ENCODE measurements at places on chromosomes 3 and 15. TPM values are rescaled to one million over a fixed set of nuclear protein-coding genes. Genes with fewer than 3 reads are reported as not detected.

DNA sequence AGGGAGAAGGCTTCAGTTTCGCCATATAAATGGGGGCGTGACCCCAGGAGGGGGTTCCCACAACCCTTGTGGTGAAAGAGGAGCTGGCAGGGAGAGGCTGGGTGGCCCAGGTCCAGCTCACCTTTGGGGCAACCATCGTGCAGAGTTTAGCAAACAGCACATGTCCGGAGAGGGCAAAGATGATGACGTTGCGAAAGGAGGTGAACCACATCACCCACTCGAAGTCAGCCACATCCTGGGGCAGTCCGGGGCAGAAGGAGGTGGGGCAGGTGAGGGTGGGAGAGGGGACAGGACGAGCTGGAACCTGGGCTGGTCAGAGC, 3.7 kb downstream of the HHATL start:
- H3K4me3 ChIP-seq = no peak overlapping the region
- DNase-seq = no peak
- no peaks in the 10 kb centered on the region for H3K36me3 ChIP-seq
- no peak overlapping the region for H3K27ac ChIP-seq
- no peaks in the 10 kb centered on the region for H3K4me1 ChIP-seq
- H3K27me3 ChIP-seq = no peaks in the 10 kb centered on the region

DNA sequence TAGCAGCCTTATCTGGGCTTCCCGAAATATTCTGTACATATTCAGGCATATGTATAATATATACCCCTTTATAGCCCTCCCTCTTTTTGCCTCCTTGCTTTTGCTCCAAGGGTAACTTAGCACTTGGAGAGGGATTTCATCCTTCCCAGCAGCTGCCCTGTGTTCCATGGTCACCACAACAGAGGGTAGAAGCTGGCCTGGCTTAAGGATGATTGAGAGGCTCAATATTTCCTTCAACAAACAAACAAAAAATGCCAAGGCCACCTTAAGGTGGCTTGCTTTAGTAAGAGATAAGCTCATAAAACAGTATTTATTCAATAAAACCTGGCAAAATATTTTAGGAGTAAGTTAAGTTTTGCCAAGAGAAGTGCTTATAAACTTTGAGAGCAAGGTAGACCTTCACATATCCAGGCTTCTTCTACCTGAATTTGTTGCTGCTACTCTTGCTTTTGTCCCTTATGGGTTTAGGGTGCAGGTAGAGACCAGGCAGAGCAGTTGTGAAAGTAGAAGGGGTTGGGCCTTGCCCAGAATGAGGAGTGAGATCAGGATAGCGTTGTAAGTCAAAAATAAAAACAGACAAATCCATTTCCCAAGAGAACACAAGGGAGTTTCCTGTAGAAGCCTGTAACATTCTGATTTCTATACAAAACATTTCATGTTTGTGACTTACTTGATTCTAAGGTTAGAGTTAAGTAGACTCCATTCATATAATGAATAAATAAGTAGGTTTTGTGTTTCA, 52.7 kb upstream of the ATOSA start:
- H3K27ac ChIP-seq = no peak overlapping the region
- no peak for DNase-seq
- no peaks in the 10 kb centered on the region for H3K27me3 ChIP-seq
- no peaks in the 10 kb centered on the region for H3K36me3 ChIP-seq
- H3K4me3 ChIP-seq = no peak overlapping the region

- DNase-seq = no peak
- H3K4me3 ChIP-seq = no peak overlapping the region
- no peaks in the 10 kb centered on the region for H3K36me3 ChIP-seq
- no peak overlapping the region for H3K27ac ChIP-seq
- no peaks in the 10 kb centered on the region for H3K27me3 ChIP-seq
Measured at GRCh38 chr15:91861223-91861622, 7.7 kb downstream of the SLCO3A1 start.

DNA sequence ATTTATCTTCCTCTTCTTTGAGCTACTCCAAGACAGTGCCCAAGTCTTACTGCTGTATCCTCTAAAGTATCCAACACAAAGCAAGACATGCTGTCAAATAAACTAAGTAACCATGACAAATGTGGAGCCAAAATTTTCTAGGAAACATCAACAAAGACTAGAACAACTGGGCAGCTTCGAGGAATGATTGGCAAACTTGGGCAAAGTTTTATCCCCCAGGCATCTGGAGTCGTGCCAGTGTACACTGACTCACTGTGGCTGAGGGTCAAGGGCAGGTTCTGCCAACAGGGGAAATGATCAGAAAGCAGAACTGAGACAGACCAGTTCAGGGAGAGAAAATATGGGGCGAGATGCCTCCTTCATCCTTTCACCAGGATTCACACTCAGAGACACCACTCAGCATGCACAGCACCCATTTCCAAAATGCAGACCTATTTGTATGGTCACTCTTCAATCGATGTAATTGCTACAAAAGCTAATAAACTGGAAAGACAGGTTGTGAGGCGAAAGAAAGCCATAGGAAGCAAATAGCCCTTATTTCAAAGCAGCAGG, 65.8 kb downstream of the MB21D2 start:
- no peaks in the 10 kb centered on the region for H3K27me3 ChIP-seq
- H3K36me3 ChIP-seq = no peaks in the 10 kb centered on the region

DNA sequence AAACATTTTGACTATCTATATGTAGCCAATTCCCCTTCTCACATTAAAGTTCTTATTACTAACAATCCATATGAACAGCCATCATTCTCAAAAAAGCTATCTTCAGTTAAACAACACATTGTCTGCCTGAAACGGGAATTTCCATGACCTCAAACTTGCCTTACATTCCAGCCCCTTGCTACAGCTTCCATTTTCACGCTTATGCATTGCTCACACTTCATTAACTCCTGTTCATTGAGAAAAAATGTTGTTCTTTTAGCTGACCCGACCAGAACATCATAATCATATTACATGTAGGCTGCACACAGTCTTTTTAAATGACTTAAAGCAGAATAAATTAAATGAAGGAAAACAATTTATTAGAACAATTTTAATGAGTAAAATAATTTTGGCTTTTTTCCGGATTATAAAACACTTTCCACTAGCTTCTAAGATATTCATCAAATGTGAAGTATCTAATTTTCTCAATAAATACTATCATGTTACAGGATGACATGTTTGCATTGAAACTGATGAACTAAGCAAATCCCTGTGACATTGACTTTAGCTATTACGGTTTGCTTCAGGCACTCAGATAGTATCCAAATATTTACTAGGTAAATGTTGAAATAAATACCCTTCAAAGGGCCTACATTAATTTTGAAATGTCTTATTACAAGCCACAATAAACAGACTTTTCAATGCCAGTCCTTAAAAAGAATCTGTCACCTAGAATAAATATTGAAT, 49.9 kb downstream of the P3H2 start:
- no peaks in the 10 kb centered on the region for H3K36me3 ChIP-seq
- H3K27ac ChIP-seq = no peak overlapping the region
- H3K4me3 ChIP-seq = no peak overlapping the region
- no peaks in the 10 kb centered on the region for H3K27me3 ChIP-seq
- no peaks in the 10 kb centered on the region for H3K4me1 ChIP-seq

- no peak for DNase-seq
- H3K4me1 ChIP-seq = no peaks in the 10 kb centered on the region
- no peak overlapping the region for H3K4me3 ChIP-seq
- H3K36me3 ChIP-seq = no peaks in the 10 kb centered on the region
Measured at GRCh38 chr15:49380912-49381311, 42.1 kb upstream of the FGF7 start.

GRCh38 chr3:94024385-94024784, 4.0 kb downstream of the STX19 start:
- no peaks in the 10 kb centered on the region for H3K36me3 ChIP-seq
- peak overlapping the region; percentile 80 for H3K27ac ChIP-seq
- no peaks in the 10 kb centered on the region for H3K27me3 ChIP-seq
- H3K4me1 ChIP-seq = no peaks in the 10 kb centered on the region
- DNase-seq = peak; percentile 34

- no peak for DNase-seq
- no peak overlapping the region for H3K27ac ChIP-seq
- no peak overlapping the region for H3K4me3 ChIP-seq
- H3K4me1 ChIP-seq = no peaks in the 10 kb centered on the region
Measured at GRCh38 chr3:67458408-67458807, 196.0 kb downstream of the SUCLG2 start.

GRCh38 chr3:196298521-196298920, 11.0 kb upstream of the PCYT1A start:
- H3K36me3 ChIP-seq = no peaks in the 10 kb centered on the region
- no peaks in the 10 kb centered on the region for H3K4me1 ChIP-seq
- H3K27me3 ChIP-seq = no peaks in the 10 kb centered on the region
- no peak overlapping the region for H3K27ac ChIP-seq
- DNase-seq = no peak

DNA sequence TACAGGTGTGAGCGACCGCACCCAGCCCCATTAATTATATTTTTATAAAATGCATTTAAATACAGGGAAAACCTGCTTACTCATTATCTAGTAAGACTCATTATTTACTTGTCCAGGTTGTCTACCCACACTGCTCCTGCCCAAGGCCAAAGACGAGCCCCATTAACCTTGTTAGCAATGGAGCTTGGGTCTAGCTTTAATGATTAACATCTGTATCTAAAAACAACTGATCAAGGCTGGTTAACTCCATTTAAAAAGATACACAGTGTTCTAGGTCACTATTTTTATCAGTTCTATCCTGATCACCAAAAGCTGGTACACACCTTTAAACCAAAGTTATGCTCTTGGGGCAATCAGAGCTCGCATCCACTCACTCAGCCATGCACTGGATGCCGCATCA, 10.4 kb upstream of the NCKIPSD start:
- no peak overlapping the region for H3K27ac ChIP-seq
- DNase-seq = no peak

DNA sequence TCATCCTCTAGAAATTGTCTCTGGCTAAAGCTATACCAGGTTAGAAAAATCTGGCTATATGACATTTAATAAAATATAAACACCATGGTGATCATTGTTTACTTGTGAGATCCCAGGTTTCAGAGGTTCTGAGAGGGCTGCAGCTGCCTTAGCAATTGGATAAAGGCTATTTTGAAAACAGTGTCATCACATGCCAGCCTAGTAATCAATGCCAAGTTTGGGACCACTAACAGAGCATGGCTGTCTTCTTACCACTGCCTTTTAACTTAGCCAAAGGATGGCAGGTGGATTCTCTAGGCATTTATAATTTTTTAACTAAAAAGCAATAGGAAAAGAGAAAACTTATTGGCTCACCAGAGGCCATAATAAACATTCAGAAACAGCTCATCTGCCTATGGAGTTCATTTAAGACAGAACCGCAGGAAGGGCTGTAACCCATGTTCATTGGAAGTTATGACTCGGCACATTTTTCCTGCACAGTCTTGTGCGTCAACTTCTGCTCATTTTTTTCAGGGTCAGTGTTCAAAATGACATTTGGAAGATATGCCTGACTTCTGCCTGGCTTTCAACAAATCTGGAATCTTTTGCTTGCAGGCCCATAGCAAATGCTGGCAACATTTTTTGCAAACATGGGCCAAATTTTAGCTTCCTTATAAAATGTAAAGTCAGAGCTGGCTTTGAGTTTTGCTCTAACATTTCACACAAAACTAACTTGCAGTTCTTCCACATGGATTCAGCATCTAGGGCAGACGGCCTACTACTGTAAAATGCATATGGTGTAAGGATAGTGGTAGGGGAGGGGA, 476.0 kb upstream of the TBL1XR1 start:
- H3K4me1 ChIP-seq = no peaks in the 10 kb centered on the region
- H3K27me3 ChIP-seq = no peaks in the 10 kb centered on the region
- DNase-seq = no peak
- no peak overlapping the region for H3K4me3 ChIP-seq

Gene PPP1R14D
- total RNA-seq = 166 TPM

Gene SLC27A2
- 55.7 TPM for total RNA-seq
